Thoracic aorta (tissue), 2 donors: ENCODE measurements at places on chromosomes 11 and 22. TPM values are rescaled to one million over a fixed set of nuclear protein-coding genes. Genes with fewer than 3 reads are reported as not detected.

DNA sequence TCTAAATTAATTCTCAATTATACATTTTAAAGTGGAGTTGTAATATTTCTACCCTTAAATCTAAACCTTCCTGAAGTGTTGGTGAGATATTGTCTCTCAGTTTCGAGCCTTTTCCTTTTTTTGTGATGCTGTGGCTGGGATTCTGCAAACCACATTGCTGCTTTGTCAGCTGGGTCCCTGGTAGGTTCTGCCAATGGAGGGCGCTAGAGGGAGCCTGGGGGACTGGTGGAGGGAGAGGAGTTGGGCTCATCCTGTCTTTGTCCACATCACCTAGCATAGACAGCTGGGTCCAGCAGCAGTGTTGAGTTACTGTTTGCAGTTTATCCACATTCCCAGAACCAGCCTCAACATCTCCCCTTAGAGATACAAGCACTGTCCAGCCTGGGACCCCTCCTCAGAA, 41.0 kb downstream of the TRAF6 start:
- H3K27ac ChIP-seq: no peak overlapping the region
- H3K4me1 ChIP-seq: peaks cover 16% of the 10 kb centered on the region
- no peaks in the 10 kb centered on the region for H3K36me3 ChIP-seq
- no peak overlapping the region for H3K4me3 ChIP-seq
- no peaks in the 10 kb centered on the region for H3K27me3 ChIP-seq

SART1 gene
- total RNA-seq: 38.0 TPM

MYO7A gene
- total RNA-seq: 15.2 TPM

AQP11 gene
- not detected for total RNA-seq

GRCh38 chr11:72522186-72522585, 87.9 kb upstream of the CLPB start:
- no peaks in the 10 kb centered on the region for H3K27me3 ChIP-seq
- no peak for DNase-seq
- no peaks in the 10 kb centered on the region for H3K4me1 ChIP-seq
- no peak overlapping the region for H3K4me3 ChIP-seq

DNA sequence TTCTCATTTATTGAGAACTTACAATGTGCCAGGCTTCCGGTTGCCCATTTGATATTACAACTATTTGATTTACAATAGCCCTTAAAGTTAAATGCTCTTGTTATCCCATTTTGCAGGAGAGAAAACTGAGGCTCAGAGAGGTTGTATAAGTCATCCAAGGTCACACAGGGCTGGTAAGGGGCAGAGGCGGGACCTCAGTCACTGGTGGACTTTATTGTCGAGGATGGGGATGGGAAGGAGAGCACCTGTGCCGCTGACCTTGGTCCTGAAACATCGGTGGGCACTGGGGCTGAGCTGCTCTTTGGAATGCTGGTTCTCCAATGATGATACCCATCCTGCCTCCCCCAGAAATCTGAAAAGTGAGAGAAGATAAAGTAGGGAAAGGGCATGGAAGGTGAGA, 265.4 kb downstream of the MIAT start:
- peaks cover 4% of the 10 kb centered on the region for H3K4me1 ChIP-seq
- no peaks in the 10 kb centered on the region for H3K36me3 ChIP-seq
- DNase-seq: no peak
- no peak overlapping the region for H3K4me3 ChIP-seq
- no peaks in the 10 kb centered on the region for H3K27me3 ChIP-seq
- no peak overlapping the region for H3K27ac ChIP-seq

DNA sequence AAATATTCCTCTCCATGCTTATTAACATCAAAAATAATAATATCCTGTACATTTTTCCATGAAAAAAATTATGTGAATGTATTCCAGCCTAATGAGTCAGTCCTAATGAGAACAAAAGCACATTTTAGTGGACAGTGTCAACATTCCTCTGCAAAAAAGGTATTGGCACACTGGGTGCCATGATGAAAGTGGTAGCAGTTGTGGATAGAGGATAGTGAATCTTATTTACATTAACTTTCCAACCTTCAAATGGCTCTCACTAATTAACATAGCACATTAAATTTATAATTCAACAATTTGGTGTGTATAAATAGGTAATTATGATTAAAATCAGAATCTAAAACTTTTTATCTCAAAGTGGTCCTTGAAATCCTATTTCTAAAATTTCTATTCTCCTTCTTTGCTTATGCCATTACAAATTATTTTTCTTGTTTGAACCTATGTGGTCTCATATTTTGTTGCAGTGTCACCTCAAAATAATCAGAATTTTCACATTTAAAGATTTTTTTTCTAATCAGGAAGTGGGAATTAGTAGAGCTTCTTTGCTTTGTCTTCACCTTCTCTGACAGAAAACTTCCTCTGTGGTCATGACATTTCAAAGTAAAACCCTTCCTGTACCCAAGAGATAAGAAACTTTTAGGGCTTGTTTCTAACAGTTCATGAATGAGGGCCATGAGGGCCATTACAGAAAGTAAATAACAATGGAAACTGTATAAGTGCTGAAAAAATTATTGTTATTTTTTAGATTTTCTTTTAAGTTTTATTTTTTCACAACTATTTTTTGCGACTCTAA, 18.7 kb downstream of the SOX6 start:
- no peaks in the 10 kb centered on the region for H3K36me3 ChIP-seq
- H3K4me3 ChIP-seq: no peak overlapping the region
- no peaks in the 10 kb centered on the region for H3K27me3 ChIP-seq
- no peak overlapping the region for H3K27ac ChIP-seq
- no peaks in the 10 kb centered on the region for H3K4me1 ChIP-seq

- no peaks in the 10 kb centered on the region for H3K4me1 ChIP-seq
- no peak overlapping the region for H3K4me3 ChIP-seq
Measured at GRCh38 chr11:96021901-96022650, 98.2 kb upstream of the MTMR2 start.

OR8D4 gene
- total RNA-seq: not detected

GRCh38 chr11:6402061-6402470, 11.8 kb downstream of the SMPD1 start:
- peaks cover 3% of the 10 kb centered on the region for H3K4me1 ChIP-seq
- no peak for DNase-seq
- H3K36me3 ChIP-seq: peaks cover 13% of the 10 kb centered on the region
- no peaks in the 10 kb centered on the region for H3K27me3 ChIP-seq
- no peak overlapping the region for H3K27ac ChIP-seq

MUC6 gene
- 13.1 TPM for total RNA-seq

DNA sequence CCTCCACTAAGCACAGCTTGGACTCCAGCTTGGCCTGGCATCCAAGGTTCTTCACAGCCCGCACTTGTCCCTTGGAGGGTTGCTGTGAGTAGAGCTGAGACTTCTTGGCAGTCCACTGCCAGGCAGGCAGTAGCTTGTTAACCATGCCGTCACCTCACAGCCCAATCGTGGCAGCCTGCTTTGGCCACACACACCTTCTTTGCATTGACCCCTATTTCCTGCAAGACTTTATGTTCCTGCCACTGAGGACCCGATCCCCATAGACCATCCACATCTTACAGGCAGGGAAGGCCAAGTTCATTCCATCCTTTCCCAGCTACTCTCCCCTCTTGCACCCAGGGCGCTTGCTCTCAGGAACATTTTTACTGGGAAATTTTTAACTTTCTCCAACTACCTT, 2.5 kb upstream of the PYGM start:
- H3K4me1 ChIP-seq: peaks cover 70% of the 10 kb centered on the region
- H3K36me3 ChIP-seq: peaks cover 41% of the 10 kb centered on the region
- peak overlapping the region; percentile 83 for H3K27ac ChIP-seq
- H3K4me3 ChIP-seq: no peak overlapping the region
- no peak for DNase-seq

OPCML gene
- not detected for total RNA-seq

GRCh38 chr11:112504056-112504455, 243.4 kb upstream of the PLET1 start:
- no peaks in the 10 kb centered on the region for H3K27me3 ChIP-seq
- DNase-seq: no peak
- no peaks in the 10 kb centered on the region for H3K4me1 ChIP-seq
- H3K27ac ChIP-seq: no peak overlapping the region

DNA sequence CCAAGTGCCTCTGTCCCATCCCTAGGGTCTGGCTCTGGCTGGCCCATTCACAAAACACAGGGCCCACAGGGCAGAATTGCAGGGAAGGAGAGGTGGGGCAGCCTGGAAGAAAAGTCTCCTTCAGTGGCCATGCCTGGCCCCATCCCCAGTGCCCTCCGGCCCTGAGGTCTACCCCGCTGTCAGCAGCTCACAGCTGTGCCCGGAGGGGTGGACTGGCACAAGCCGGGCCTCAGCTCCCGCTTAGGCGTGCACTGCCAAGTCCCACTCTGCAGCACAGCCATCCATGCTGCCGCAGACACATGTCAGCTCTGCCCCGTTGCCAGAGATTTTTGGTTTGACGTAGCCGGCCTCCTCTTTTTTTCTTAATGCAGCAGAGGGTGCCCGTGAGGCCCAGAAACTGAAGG, 3.9 kb upstream of the SCN2B start:
- DNase-seq: no peak
- no peaks in the 10 kb centered on the region for H3K27me3 ChIP-seq
- no peaks in the 10 kb centered on the region for H3K36me3 ChIP-seq

RAB38 gene
- total RNA-seq: 0.56 TPM

DNA sequence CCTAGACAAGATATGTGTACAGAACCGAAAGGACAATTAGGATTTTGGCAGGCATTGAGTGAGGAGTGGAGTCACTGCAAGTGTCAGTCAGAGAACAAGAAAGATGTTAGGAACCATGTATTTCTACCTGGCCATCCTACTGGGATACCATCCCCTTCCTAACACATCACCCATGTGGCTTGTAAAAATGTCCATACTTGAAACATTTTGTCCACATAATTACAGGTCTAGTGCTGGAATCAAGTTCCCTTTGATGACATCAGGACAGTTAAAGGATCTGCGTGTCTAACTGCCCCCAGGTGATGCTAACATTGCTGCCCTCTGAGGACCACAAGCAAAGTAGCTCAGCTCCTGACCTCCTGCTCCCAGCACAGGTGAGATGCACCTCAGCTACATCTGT, 31.9 kb upstream of the GGTLC2 start:
- no peaks in the 10 kb centered on the region for H3K4me1 ChIP-seq
- H3K27ac ChIP-seq: no peak overlapping the region
- H3K4me3 ChIP-seq: no peak overlapping the region
- no peaks in the 10 kb centered on the region for H3K27me3 ChIP-seq

DNA sequence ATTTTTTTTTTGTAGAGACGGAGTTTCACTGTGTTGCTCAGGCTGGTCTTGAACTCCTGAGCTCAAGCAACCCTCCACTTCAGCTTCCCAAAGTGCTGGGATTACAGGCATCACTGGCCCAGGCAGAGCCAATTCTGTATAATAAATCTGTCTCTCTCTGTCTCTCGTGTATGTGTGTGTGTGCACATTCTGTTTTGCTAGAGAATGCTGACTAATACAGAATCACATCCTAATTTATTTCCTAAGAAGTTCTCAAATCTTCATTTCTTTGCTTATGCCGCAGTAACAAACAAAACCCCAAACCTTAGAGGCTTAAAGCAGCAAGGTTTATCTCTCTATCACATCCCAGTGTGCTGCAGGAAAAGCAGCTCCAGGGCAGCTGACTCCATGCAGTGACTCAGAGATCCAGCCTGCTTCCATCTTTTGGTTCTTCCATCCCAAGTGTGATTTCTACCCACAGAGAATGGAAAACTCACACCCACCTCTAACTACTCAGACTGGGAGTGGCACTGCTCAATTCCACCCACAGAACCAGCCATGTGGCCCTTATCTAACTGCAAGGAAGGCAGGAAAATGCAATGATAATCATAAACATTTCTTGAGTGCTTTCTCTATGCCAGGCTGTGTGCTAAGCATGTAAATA, 35.1 kb upstream of the LRRC10B start:
- no peaks in the 10 kb centered on the region for H3K36me3 ChIP-seq
- no peak for DNase-seq
- H3K4me3 ChIP-seq: no peak overlapping the region
- H3K27ac ChIP-seq: no peak overlapping the region

- H3K36me3 ChIP-seq: no peaks in the 10 kb centered on the region
- no peaks in the 10 kb centered on the region for H3K4me1 ChIP-seq
- H3K27ac ChIP-seq: no peak overlapping the region
- DNase-seq: no peak
Measured at GRCh38 chr11:60376601-60377000, 1.7 kb upstream of the MS4A7 start.

PNPLA5 gene
- total RNA-seq: not detected

APOBEC3A gene
- 0.41 TPM for total RNA-seq

GRCh38 chr11:8527939-8528338, 66.1 kb downstream of the STK33 start:
- H3K27me3 ChIP-seq: no peaks in the 10 kb centered on the region
- H3K36me3 ChIP-seq: no peaks in the 10 kb centered on the region
- H3K27ac ChIP-seq: no peak overlapping the region
- no peak for DNase-seq
- H3K4me3 ChIP-seq: no peak overlapping the region

DNA sequence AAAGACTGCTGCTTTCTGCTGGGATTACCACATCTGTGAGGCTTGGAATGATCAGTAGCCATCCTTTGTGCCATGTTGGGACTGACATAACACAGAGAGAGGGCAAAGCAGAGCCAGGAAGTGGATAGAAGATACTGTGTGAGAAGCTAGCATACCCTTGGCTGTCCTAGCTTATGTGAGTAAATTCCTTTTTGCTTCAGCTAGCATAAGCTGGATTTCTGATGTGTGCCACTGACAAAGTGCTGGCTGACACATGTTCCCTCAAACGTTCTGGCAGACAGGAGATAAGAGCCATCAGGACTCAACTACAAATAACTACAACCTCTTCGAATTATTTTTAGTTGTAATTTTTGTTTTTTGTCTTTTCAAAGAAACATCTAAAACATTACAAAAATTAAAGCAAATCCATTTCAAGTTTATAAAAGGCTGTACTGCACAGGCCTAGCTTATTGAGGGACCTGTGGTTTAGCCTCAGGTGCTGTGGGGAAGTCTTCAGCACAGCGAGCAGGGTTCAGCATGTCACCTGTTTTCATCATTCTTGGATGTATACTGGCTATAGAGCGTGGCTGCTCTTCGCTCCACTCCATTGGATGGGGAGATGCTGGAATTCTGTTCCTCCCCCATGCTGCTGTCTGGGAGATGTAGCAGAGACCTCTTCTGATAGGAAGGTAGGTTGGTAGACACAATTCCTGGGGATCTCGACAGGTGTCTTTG, 120.9 kb downstream of the SWAP70 start:
- H3K4me1 ChIP-seq: no peaks in the 10 kb centered on the region
- no peak overlapping the region for H3K27ac ChIP-seq
- no peak overlapping the region for H3K4me3 ChIP-seq
- peaks cover 30% of the 10 kb centered on the region for H3K36me3 ChIP-seq
- no peak for DNase-seq

- DNase-seq: no peak
- H3K36me3 ChIP-seq: no peaks in the 10 kb centered on the region
- peaks cover 18% of the 10 kb centered on the region for H3K4me1 ChIP-seq
- H3K27me3 ChIP-seq: no peaks in the 10 kb centered on the region
- peak overlapping the region; percentile 85 for H3K4me3 ChIP-seq
Measured at GRCh38 chr11:102110761-102111010, 439 bp downstream of the YAP1 start.

DNA sequence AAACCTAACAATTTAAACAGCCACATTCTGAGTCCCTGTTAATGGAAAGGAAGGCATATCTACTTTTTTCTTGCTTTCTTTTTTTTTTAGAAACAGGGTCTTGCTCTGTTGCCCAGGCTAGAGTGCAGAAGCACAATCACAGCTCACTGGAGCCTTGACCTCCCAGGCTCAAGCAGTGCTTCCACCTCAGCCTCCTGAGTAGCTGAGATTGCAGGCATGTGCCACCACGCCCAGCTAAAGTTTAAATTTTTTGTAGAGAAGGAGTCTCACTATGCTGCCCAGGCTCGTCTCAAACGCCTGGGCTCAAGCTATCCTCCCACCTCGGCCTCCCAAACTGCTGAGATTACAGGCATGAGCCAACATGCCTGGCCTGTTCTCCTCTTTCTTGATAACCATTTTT, 25.4 kb downstream of the ARFGAP3 start:
- DNase-seq: no peak
- peaks cover 42% of the 10 kb centered on the region for H3K36me3 ChIP-seq
- H3K4me3 ChIP-seq: no peak overlapping the region
